ENCODE measurements at places on chromosomes 11 and 22. TPM values are rescaled to one million over a fixed set of nuclear protein-coding genes. Genes with fewer than 3 reads are reported as not detected.

Gene FAM180B
- 0.11 TPM for total RNA-seq

DNA sequence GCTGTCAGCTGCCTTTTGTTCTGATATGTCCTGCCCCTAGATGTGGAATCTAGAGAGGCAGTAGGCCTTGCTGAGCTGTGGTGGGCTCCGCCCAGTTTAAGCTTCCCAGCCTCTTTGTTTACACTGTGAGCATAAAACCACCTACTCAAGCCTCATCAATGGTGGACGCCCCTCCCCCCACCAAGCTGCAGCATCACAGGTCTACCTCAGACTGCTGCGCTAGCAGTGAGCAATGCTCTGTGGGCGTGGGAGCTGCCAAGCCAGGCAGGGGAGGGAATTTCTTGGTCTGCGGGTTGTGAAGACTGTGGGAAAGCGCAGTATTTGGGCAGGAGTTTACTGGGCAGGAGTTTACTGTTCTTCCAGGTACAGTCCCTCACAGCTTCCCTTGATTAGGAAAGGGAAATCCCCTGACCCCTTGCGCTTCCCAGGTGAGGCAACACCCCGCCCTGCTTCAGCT, 98.5 kb downstream of the SMCO4 start:
- DNase-seq, result peak; percentile 67

Gene GRAP2
- 45.5 TPM for total RNA-seq

GRCh38 chr22:50705851-50706351, 32.1 kb upstream of the ACR start:
- no peak for DNase-seq

GRCh38 chr22:27231266-27231665, 570.3 kb downstream of the MN1 start:
- DNase-seq, result no peak

DNA sequence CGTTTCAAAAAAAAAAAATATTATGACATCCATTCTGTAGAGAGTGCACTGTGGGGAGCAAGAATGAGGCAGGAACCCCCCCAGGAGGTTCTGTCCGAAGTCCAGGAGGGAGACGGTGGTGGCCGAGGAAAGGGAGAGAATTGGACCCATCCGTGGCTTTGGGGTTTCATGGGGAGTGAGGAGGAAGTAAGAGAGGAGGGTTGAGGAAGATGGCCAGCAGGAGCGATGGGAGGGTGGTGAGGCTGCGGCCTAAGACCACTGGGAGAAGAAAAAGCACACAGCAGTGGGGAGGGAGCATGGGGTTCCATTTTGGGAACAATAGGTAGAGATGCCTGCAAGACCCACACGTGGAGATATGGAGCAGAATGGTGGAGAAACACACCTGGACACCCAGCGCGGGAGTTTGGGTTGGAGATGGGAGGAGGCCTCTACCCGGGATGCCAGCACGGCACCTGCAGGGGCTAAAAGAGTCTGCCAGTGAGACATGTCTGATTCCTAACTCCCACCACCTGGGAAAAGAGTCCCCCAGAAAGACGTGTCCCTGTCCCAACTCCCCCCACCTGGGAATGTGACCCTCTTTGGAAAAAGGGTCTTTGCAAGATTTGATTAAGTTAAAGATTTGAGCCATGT, 72.5 kb upstream of the SHANK2 start:
- no peak for DNase-seq

DNA sequence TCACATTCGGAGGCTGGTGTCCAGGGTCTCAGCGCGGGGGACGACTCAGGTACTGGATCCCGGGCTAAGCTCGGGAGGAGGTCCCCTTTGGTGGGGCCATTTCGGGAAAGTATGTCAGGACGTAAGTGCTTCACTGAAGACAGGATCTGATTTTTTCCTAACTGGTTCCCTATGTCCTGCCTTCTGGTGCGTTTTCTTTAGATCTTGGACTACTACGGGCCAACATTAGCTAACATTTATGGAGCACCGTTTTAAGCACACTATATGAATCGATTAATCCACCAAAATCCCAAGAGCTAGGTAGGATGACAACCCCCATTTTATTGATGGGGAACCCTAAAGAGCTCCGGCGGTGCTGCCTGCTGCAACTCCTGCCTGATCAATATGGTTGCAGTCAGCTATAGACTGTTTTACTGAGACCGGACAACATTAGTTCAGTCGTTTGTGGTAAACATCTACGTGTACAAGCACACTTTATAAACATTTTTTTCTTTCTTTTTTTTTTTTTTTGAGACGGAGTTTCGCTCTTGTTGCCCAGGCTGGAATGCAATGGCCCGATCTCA, 17.0 kb upstream of the WDR74 start:
- no peak for DNase-seq

DNA sequence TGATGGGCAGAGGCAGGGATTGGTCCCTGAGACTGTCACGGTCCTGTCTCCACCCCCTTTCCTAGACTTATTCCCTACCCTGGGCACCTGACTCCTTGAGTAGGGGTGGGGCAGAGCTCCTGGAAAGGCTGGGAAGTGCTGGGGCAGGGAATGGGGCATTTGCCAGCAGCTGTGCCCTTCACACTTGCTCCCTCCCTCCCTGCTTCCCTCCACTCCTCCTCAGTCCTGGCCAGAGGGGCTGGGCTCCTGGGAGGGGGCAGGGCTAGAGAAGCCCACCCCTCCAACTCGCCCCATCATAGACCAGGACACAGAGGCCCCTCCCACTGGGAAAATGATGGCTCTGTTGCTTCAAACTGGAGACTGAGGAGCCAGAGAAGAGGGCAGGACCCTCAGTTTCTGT, 11.6 kb downstream of the SCN2B start:
- DNase-seq, result no peak

Gene DBX1
- total RNA-seq, result not detected

GRCh38 chr11:128190312-128190711, 397.0 kb downstream of the ETS1 start:
- DNase-seq, result no peak

DNA sequence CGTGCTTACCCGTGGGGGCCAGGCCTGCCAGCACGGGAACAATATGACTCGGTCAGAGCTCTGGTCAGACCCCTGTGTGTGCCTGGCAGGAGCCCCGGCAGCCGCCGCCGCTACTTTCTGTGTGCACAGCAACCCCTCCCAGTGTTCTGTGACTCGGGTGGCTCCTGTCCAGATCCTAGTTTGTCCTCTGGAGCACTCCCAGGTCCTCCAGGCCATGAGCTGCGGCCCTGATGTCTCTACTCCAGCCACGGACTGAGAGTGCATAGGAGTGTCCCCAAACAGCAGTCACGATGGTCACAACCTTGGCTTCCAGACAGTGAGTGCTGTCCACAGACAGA, 3.2 kb downstream of the NDUFS8 start:
- no peak for DNase-seq

- no peak for DNase-seq
These were observed 29.5 kb upstream of the IGSF9B start for GRCh38 chr11:133985981-133986944.

Gene NRGN
- 18.1 TPM for total RNA-seq

Gene TH
- total RNA-seq, result not detected

GRCh38 chr11:60989093-60989650, 17.7 kb downstream of the CD6 start:
- peak; percentile 39 for DNase-seq

GRCh38 chr11:107118025-107118720, 99.9 kb upstream of the GUCY1A2 start:
- no peak for DNase-seq

DNA sequence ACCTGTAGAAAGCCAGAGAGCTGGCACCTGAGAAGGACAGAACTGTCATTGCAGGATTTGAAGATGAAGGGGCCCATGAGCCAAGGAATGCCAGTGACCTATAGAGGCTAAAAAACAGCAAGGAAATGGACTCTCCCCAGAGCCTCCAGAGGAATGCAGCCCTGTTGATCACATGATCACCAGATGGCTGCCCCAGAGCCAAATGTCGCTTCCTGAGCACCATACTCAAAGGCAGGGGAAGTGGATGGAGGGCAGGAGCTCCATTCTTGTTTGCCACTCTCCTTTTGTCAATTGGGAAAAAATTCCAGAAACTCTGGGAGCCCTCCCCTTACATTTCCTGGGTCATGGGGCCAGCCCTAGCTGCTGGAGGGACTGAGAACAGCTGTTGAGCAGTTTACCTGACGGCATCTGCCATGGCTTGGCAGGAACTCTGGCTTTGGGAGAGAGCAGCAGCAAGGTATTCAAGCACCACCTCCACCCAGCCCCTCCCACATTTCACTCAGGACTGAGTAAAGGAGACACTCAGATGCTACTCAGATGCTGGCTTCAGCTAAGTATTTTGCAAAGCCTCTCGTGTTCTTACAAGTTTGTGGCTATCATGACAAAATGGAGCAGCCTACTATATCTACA, 46.9 kb downstream of the DKK3 start:
- no peak for DNase-seq

Gene LMNTD2
- 2.7 TPM for total RNA-seq

DNA sequence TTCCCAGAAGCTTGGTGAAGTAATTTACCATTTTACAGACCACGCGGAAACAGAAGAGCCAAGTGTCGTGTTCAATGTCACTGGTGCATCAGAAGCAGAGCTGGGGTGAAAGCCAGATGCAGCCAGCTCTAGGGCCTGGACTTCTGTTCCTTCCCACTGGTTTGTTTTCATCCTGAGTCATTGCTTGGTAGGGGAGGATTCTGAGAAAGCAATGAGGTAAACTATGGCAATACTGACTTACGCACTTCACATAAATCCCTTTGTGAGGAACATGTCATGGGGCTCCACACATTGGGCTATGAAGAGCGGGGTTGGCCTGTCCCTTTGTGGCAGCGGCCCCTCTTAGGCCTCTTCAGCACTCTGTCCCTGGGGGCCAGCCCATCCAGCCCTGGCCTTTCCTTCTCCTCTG, 52.4 kb upstream of the RBFOX2 start:
- no peak for DNase-seq

DNA sequence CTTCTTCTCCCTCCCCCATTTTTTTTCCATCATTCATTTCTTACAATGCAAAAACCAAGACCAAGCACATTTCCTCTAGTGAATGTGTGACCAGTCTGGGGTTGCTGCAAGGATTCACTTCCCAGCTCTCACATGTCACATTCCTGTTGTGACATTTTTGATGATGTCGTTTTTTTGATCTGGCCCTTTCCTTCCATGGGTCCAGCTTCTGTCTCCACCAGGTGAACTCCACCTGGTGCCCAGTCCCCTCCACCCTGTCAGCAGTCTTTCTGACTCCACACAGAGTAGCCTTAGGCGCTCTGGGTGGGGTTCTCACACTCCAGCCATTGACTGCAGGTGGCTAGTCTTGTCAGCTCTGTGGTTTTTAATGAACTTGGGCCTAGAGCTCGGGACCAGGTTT, 15.6 kb downstream of the PANX1 start:
- DNase-seq, result no peak

DNA sequence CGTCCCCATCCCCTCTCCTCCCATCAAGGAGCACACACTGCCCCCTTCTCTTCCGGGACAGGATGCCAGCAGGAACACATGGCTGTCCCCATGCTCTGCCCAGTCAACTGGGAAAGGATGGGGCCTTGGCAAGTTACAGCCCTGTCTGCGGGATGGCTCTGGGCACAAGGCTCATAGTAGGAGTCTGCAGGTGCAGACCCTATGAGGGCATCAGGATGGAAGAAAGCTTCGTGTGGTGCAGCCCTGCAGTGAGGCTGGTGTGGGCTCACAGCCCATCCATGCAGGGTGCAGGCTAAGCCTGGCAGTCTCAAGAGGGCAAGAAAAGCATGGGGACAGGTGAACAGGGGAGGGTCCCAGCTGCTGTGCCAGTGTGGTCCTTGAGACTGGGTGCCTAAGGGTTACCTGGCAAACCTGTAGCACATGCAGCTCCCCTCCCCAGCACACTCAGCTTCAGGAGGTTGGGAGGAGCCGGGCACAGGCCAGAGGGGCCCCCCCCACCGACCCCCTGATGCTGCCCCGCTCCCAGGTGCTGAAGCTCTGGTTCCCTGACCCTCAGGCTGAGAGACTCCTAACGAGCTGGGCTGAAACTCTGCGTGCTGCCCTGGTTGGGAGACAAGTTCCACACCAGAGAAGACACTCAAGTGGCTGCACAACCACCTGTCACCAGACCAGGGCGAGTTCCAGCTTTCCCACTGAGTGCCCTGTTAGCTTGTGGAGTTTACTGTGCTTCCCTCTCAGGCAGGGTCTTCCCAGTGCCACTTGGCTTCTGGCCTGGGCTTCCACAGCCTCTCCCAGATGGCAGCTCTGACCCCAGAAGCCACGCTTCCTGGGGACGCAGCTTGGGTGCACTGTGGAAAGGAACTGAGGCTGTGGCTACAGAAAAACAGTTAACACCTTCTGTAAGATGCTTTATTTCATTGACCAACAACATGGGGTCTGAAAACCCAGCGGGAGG, 3.3 kb upstream of the SCARF2 start:
- DNase-seq, result no peak

GRCh38 chr11:64842366-64842759, 2.1 kb downstream of the CDC42BPG start:
- DNase-seq, result no peak

- no peak for DNase-seq
These were observed 56.8 kb upstream of the ALX4 start for GRCh38 chr11:44366741-44367140.

- peak; percentile 70 for DNase-seq
These were observed 150.5 kb downstream of the FEZ1 start for GRCh38 chr11:125345421-125346178.

Gene ST13
- 260 TPM for total RNA-seq

Gene TRPM5
- not detected for total RNA-seq

Gene FREY1
- total RNA-seq, result 1.5 TPM

DNA sequence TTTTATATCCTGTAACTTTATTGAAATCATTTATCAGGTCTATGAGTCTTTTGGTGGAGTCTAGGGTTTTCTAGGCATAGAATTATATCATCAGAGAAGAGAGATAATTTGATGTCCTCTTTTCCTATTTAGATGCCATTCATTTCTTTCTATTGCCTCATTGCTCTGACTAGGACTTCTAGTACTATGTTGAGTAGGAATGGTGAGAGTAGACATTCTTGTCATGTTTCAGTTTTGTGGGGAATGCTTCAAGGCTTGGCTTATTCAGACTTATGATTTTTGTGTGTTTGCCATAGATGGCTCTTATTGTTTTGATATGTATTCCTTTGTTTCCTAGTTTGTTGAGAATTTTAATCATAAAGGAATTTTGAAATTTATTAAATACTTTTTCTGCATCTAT, 1078.3 kb downstream of the FAM181B start:
- no peak for DNase-seq

GRCh38 chr11:57322256-57323166, 2.2 kb downstream of the TNKS1BP1 start:
- DNase-seq, result peak; percentile 54

- DNase-seq, result no peak
These were observed 416.5 kb downstream of the TMEM135 start for GRCh38 chr11:87454241-87454640.

Gene EHF
- 0.25 TPM for total RNA-seq

Gene VPREB3
- total RNA-seq, result not detected

Data from activated CD4-positive, alpha-beta T cell treated with anti-CD3 and anti-CD28 coated beads for 36 hours (primary cell).